ENCODE measurements at places on chromosomes 16 and 17.

DNA sequence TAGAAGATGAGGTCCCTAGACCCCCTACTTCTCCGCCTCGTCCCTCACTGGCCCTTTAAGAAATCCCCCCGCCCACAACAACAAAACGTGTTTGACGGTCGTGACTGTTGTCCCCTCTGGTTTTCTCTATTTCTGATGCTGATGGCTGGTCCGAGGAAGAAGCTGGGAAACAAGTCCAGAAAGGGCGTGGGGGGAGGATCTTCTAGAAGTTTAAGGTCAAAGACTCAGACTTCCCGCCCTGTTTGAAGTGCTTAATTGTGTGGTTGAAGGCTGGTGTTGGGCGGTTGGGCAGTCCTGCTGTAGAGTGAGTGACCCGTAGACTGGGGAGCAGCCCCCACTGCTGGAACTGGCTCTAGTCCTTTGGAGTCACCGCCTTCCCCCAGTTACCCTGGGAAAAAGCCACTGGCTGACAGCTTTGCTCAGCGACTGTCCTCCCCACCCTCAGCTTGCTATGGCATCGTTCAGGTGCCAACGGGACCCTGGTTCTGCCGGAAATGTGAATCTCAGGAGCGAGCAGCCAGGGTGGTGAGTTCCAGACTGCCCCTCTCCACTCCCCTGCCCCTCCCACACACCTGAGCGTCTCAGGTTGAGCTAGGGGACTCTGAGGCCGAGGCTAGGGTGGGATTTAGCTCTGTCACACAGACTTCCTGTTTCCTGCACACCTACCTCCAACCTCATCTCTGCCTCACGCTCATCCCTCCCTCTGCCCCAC, 1.6 kb downstream of the MLLT6 start:
- DNase-seq, result no peak

GRCh38 chr17:50046179-50046578, 9.7 kb upstream of the ITGA3 start:
- no peak for DNase-seq

DNA sequence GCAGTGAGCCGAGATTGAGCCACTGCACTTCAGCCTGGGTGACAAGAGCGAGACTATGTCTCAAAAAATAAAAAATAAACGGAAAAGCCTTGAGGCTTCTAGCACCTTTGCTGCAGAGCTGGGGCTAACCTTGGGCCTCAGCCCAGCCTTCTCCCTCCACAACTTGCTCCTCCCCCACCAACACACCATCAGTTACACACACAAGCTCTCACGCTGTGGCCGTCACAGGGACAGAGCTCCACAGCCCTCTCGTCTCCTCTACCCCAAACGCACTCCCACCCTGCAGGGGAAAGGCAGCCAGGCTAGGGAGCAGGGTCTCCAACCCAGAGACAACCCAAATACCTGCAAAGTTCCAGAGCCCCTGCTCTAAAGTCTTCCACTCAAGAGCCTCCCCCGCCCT, 22.0 kb upstream of the MRPS23 start:
- no peak for DNase-seq

DNA sequence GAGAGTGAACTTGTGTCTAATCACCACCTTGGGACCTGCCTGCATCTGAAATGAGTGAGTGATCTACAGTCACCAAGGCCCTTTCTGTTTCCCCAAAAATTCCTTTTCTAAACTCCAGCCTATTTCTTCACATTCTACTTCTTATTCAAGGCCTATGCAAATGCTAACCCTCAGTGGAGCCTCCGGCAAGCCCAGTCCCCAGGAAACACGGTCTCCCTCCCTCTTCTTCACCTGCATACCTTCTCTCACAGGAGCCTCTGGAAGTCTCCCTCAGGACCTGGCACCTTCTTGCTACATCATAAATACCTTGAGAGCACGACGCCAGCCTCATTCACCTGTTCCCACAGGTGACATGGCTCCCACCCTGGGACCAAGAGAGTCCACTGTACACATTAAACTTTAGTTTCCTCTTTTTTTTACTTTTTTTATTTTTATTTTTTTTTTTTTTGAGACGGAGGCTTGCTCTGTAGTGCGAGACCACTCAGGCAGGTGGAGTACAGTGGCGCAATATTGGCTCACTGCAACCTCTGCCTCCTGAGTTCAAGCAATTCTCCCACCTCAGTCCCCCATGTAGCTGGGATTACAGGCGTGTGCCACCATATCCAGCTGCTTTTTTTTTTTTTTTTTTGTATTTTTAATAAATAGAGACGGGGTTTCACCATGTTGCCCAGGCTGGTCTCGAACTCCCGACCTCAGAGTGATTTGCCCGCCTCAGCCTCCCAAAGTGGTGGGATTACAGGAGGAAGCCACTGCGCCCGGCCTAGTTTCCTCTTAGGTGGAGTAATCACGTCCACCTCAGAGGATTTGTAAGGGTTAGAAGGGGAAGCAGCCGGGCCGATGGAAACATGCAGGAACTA, 97.3 kb downstream of the ANKRD11 start:
- DNase-seq, result no peak

DNA sequence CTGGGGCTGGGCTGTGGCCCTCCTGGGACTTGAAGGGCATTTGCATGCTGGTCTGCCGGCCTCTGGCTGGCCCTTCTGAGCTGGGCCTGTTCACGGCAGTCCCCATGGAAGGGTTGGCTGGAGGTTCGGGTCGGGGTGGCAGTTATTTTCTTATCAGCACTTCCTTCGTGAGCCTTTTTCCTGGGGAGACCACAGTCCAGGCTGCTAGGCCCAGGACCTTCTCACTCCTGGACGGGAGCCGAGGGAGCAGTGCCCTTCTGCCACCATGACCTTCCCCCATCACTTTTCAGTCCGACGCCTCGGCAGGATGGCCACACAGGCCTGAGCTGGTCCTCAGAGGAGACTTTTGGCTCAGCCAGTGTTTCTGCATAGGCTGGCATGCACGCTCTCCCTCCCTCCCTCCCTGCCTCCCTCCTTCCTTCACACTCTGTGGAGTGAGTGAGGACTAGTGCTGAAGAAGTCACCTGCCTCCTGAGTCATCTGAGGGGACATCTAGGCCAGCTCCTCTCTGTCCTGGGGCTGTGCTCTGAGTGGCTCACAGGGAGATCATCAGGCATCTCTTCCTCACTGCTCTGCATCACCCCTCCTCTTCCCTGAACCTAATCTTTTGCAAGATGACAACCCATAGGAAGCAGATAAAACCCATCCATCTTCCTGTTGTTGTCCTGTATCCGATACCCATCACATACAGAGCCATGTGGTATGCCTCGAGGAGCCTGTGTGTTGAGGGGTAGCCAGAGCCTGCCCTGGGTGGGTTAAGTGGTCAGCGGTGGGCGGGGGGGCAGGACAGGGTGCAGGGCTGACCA, 109.7 kb downstream of the RAP1GAP2 start:
- no peak for DNase-seq

- DNase-seq, result peak; percentile 53
Observed at GRCh38 chr17:13541032-13541480, 60.7 kb downstream of the HS3ST3A1 start.

GRCh38 chr16:68659412-68660358, 14.6 kb downstream of the CDH3 start:
- DNase-seq, result no peak

DNA sequence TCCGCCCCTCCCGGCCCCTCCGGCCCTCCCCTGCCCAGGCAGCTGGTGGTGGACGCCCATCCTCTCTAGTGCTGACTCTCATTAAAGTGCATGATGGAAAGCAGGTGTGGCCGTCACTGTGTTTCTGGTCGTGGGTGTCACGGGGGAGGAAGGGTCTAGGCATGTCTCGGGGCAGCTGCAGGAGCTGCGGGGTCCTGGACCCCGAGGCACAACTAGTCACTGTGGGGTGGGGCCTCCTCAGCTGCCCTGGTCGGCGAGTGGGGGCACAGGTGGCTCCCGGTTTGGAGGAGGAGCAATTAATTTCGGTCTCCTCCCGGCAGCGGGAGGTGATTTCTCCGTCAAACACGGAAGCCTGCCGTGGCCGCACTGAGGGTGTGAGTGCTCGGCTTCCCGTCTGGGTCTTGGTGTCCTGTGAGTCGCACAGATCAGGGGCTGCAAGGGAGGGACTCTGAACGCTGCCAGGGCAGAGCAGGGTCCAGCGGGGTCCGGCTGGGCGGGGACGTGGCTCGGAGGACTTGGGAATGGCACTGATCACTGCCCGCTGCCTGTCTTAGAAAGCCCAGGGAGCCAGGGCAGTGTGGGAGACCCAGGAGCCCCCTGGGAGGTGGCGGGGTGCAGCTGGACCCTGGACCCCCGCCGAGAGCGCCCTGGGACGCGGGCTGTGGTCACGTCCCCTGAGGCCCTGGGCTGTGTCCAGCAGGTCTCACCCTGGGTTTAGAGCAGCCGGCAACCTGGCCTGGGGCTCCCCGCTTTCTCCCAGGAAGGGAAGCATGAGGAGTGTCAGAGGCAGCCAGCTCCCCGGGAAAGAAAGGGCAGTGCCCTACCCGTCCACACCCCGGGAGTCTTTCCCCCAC, 3.3 kb downstream of the TPSD1 start:
- no peak for DNase-seq

All from urothelium cell line (cell line).